ENCODE measurements at places on chromosomes 5 and 9.

GRCh38 chr9:89529243-89530035, 31.5 kb upstream of the SEMA4D start:
- DNase-seq = no peak

GRCh38 chr5:33305572-33305971, 135.2 kb upstream of the TARS1 start:
- DNase-seq = no peak

- no peak for DNase-seq
Measured at GRCh38 chr9:127207734-127208410, 56.7 kb upstream of the GARNL3 start.

GRCh38 chr5:56648460-56649034, 166.8 kb upstream of the MAP3K1 start:
- DNase-seq = no peak

- no peak for DNase-seq
Measured at GRCh38 chr9:127537792-127538191, 74.3 kb upstream of the STXBP1 start.

GRCh38 chr5:60259730-60260129, 366.2 kb upstream of the PDE4D start:
- no peak for DNase-seq

- no peak for DNase-seq
Measured at GRCh38 chr5:83342465-83342864, 129.1 kb upstream of the VCAN start.

- DNase-seq = no peak
Measured at GRCh38 chr9:13786131-13786530, 506.6 kb upstream of the MPDZ start.

DNA sequence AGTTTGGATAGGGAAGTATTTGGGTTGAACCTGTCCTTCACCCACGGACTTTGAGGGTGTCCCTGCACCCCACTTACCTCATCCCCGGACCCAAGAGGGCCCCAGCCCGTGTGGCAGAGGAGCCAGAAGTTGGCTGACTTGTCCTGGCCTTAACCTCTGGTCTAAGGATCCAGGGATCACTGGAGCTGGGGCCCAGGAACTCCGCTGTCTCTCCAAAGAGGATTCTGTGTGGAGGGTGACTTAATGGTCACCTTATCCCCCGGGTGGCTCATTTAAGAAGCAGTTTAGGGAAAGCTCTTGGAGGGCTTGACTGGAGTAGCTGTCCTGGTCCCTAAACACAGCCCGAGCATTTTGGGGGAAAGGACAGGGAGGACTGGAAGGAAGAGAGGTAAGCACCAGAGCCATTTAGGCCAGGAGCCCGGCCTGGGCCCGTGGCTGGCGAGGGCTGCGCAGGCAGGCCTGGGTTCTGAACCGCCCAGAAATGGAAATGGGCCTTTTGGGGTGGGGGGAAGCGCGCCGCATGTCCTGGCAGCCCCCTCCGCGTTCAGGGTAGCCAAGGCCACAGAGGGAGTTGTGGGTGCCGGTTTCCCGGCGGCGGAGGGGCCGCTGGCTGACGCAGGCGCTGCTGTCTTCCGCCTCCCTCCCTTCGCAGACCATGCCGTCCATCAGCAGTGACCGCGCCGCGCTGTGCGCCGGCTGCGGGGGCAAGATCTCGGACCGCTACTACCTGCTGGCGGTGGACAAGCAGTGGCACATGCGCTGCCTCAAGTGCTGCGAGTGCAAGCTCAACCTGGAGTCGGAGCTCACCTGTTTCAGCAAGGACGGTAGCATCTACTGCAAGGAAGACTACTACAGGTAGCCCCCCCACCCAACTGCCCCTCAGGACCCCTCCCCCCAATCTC, 2.0 kb downstream of the LHX2 start:
- no peak for DNase-seq

DNA sequence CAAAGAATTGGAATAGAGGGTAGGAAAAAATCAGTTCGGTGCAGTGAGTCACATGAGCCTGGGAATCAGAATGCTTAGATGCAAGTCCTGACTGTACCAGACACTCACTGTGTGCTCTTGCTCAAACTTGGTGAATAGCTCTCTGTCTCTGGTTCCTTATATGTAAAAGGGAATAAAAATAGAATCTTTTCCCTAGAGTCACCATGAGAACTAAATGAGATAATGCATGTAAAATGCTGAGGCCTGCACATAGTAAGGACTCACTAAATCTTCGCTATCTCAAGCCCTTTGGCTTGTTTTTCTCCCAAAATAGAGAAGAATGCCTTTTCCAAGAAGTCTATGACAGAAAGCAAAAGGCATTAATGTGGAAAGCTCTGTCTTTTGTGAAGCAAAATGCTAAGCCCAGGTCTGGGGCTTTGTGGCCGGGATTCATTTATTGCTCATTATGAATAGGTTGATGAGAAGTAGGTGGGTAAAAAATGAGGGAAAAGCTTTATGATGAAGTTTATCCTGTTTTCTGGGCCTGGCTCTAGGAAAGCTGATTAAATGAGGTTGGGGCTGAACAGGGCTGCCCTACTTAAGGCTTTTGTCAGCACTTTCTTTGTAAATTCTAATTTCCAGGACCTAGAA, 483.3 kb downstream of the DMAC1 start:
- DNase-seq = no peak

DNA sequence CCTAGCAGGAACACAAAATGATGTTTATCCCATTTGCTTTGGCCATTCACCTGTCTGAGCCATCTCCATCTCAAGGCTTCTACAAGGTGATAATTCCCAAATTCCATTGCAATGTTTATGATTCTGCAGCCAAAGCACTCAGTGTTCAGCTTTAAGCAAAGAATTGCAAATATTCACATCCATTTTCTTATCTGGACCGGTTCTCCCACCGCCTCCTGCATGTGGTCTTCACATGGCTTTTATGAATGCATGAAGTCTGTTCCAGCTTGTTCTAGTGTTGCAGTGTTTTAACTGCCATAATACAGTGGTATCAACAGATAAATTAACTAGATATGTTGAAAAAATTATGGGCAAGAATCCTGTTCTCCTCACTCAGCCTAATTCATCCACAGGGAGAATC, 443.0 kb upstream of the KLF4 start:
- DNase-seq = no peak

DNA sequence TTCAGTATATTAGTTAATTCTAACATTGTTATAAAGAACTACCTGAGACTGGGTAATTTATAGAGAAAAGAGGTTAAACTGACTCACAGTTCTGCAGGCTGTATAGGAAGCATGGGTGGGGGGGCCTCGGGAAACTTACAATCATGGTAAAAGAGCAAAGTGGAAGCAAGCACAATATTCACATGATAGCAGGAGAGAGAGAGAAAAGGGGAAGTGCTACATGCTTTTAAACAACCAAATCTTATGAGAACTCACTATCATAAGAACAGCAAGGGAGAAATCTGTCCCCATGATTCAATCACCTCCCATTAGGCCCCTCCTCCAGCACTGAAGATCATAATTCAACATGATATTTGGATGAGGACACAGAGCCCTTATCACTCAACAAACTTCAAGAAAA, 324.9 kb downstream of the ZNF608 start:
- no peak for DNase-seq

GRCh38 chr9:132560616-132561202, 21.7 kb upstream of the BARHL1 start:
- DNase-seq = no peak

DNA sequence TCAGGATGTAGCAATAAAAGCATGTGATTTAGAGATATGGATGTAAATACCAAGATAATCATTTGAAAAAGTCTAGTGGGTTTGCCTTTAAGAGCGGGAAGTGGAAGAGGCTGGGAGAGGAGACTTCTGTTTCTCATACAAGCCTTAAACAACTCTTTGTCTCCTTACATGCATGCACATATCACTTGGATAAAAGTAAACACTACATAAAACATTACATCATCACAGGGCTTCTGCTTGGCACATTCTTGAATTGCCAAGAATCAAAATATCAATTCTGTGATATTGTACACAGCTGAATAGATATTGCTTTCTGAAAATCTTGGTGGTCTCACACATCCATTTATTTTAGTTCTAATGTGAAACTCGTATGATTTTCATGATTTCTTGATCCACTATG, 57.6 kb downstream of the FOXD1 start:
- DNase-seq = no peak

- DNase-seq = no peak
Measured at GRCh38 chr5:35656721-35657120, 39.1 kb downstream of the SPEF2 start.

- no peak for DNase-seq
Measured at GRCh38 chr9:130039528-130040147, 3.4 kb downstream of the FNBP1 start.

DNA sequence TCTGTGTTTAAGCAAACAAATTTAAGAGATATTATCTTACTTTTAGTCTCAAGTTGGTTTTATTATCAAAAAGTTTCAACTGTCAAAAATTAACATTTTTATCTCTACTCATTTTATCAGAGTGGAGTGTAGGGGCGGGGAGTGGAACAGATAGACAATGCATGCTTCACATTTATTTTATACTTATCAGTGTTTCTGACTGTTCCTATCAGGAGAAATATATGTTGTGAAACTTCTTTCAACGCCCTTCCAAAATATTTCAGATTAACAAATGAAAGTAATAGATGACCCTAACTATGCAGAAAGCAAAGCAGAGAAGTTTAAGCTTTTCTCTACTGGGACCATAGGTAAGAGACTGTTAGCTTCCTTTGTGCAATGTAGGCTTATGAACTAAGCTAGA, 44.9 kb upstream of the MAST4 start:
- DNase-seq = no peak

GRCh38 chr5:109998726-109999125, 309.0 kb downstream of the MAN2A1 start:
- DNase-seq = no peak

GRCh38 chr9:72300873-72301272, 64.1 kb downstream of the ZFAND5 start:
- no peak for DNase-seq

- no peak for DNase-seq
Measured at GRCh38 chr5:5276430-5276829, 136.3 kb downstream of the ADAMTS16 start.

DNA sequence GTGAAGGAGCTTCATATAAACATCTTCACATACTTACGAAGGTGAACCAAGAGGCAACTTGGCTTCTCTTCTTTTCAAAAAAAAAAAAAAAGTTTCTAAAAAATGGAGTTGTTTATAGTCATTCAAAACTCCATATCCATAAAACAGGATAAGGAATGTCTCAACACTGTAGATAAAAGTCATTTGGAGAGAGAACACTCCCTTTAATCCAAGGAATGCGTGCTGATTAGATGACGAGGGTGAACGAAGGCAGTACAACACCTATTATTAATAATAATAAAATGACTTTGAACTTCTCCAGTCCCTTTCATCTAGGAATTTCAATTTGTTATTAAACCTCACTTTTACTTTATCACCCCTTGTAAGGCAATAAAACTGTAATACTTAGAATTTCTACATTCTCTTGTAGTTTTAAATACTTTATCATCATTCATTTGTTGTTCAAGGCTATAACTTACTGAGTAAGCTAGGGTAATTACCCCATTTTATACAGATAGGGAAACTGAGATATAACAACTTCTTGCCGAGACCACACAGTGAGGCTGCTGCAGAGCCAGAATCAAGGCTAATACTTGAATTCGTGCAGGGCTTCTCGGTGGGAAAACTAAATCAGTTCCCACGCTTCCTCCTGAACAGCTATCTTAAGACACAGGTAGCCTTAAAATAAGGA, 377.1 kb downstream of the EFNA5 start:
- no peak for DNase-seq

GRCh38 chr9:121288673-121289025, 20.7 kb downstream of the GSN start:
- no peak for DNase-seq

GRCh38 chr9:100322954-100323536, 29.7 kb downstream of the TEX10 start:
- DNase-seq = peak; percentile 23

DNA sequence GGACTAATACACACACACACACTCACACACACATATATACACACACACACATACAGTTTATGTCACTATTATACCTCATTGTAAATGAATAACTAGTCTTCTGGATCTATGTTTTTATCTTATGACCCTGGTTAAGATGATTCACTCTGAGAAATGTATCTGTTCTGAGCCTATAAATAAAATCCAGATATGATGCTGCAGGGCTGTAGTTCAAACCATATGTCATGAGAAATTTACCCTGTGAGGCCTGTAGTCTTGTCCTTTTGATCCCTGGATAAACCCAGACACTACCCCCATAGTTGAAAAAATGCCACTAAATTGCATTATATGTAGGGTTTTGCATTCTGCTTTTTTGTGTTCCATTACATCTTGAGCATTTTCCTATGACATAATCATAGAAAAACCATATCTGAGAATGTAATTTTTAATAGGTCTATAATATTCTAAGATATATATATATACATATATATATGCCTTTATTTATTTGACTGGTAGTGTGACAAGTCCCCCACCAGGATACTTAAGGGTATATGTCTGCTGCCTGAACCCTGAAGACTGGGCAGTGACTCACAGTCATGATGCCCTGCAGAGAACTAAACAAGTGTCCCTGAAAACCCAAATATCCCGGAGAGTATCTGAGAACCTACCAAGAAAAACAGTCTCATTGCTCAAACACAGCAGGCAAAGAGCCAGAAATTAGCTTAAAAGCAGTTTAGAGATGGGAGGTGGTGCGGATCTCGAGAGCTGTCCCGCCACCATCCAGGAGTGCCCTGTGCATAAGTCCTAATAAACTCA, 18.4 kb upstream of the ALDOB start:
- no peak for DNase-seq

DNA sequence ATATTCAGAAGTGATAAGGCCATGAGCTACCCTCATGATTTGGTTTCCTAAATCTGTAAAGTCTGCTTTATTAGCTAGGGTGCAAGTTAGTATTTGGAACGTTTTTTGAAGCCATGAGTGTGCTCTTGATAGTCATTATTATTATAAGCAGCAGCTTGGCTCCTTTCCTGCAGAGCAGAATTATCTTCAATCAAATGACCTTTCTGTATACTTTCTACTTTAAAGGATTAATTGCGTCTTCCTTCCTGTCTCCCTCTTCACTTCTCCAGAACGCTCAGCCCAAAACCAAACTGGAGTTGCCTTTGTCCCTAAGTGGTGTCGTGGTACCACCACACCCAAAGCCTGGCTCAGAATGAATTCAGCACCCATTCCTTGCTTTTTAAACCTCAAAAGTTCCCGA, 211.3 kb downstream of the ARHGAP26 start:
- DNase-seq = no peak

GRCh38 chr5:151195622-151196021, 28.3 kb downstream of the CCDC69 start:
- no peak for DNase-seq

GRCh38 chr9:115775659-115776058, 377.9 kb upstream of the PAPPA start:
- DNase-seq = peak; percentile 11

DNA sequence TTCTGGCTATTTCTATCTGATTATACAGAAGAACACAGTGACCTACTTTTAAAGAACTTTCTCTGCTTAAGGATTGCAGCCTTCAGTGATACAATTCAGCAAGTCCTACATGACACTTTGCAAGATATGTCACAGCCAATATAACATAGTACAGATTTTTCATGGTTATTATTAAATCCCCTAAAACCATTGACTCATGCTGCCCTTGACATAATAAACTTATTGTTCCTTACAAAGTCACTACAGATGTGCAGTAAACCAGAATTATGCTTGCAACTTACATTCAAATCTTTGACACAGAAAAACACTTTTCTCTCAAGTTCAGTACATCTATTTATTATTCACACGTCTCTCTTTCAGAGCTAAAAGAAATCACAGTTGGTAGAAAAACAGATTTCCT, 1136.3 kb upstream of the ACO1 start:
- DNase-seq = no peak

All from neuronal stem cell (in vitro differentiated cells).